ENCODE measurements at places on chromosomes 1 and 21.

GRCh38 chr1:48688102-48688760 lies 88.5 kb downstream of the BEND5 start:
- DNase-seq = no peak

DNA sequence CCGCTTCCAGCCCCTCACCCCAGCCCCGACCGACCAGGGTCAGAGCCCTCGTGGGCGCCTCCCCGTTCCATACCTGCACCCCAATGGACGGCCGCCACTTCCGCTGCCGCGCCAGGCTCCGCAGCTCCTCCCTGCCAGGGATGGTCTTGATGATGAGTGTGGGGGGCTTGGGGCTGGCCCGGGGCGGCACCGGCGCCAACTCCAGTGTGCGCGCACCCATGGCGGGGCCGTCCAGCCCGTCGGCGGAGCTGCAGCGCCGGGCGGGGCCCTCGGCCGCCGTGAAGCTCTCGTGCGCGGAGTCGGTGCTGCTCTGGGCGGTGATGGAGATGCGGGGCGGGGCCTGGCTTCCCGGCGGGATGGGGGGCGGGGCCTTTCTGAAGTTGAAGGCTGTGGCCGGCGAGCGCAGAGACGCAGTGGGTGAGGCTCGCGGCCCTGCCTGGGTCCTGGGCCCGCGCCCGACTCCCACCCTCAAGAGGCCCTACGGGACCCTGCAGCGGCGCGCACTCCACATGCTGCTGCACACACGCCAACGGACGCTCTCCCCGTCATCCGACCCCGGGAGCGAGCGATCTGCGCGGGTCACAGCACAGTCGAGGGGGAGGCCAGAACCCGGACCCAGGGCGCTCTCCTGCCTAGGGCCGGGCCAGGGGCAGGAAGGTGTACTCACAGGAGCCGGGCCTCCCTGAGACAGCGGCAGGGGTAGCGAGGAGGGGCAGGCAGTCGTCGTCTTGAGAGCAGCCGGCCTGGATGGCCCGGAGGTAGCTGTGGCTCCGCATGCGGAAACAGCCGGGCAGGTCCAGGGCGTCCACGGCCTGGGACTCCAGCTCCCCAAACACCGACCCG lies 26.1 kb upstream of the SMIM12 start:
- DNase-seq = no peak

DNA sequence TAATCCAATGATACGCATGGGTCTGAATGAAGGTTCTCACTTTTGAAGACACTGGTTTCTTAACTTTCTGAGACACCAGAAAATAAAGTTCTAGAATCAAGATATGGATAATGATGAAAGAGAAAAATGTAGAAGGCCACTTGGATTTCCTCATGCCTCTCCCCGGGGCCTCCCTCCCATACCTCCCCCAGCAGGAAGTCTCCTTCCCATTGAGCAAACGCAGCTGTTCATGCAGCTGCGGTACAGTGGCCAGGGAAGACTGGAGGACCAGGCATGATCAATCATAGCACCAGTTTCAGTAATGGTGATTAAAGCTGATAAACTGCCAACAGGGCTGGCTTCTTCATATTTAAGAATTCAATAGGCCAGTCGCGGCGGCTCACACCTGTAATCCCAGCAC lies 10.9 kb upstream of the UBR4 start:
- no peak for DNase-seq

DNA sequence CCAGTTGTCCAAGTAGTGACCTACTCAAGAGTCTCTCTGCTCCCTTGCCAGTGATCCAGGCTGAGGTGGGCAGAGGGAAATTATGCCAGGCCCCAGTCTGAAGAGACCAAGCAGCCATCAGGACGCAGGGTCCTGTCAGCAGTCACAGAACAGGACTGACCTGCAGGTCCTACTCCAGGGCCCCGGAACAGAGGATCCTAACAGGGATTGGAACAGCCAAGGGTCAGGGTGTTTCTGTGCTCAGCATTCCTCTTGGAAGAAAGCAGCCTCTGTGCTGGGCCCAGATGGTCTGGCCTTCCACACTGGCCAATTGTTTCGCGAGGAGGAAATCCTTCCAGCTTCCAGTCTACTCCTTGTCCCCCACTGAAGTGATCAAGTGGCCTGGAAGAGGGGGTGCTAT lies 41.6 kb upstream of the USP1 start:
- no peak for DNase-seq
